ENCODE measurements at places on chromosomes 6 and 20.
A peak's percentile ranks its signal among the peaks of the same experiment; 100 is the strongest.

- DNase-seq: no peak
Measured at GRCh38 chr20:33352258-33353012, 48.9 kb downstream of the CDK5RAP1 start.

- DNase-seq: peak; percentile 8
Measured at GRCh38 chr20:54200487-54201267, 7.2 kb upstream of the PFDN4 start.

- no peak for DNase-seq
Measured at GRCh38 chr6:108565893-108566292, 5.2 kb downstream of the FOXO3 start.

DNA sequence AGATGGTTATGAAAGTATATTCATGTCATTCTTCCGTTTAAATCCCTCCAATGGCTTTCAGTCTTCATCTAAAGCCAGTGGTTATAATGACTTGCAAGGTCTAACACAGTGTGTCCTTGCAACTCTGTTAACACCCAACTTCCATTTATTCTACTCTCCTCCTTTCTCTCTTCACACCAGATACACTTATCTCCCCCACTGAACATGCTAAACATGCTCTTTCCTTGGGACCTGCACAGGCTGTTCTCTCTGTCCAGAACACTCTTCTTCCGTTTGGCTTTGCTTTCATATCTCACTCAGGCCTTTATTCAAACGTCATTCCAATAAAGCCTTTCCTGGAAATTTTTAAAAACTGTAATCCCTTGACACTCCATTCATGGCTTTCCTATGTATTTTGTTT, 91.5 kb downstream of the EPHA7 start:
- no peak for DNase-seq

DNA sequence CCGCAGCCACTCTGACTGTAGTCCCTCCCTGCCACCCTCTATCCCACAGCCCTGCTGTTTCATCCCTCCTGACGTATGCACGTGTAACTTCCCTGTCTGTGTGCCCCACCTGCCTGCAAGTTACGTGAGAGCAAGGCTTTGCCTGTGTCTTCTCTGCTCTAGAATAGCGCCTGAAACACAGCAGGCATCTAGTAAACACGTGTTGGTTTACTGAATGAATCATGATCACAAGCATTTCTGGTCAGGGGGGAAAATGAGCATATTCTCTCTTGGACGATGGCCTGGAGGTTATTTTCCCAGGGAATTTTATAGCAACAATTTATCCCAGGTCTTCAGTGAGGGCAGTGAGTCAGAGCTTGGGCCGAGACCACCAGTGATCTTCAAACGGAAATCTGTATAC, 38.3 kb downstream of the PSMG4 start:
- DNase-seq: no peak

GRCh38 chr20:8228315-8228714, 96.2 kb downstream of the PLCB1 start:
- DNase-seq: no peak

- no peak for DNase-seq
Measured at GRCh38 chr6:10721850-10722569, 860 bp upstream of the TMEM14C start.
